ENCODE measurements at places on chromosomes 16 and 17.

DNA sequence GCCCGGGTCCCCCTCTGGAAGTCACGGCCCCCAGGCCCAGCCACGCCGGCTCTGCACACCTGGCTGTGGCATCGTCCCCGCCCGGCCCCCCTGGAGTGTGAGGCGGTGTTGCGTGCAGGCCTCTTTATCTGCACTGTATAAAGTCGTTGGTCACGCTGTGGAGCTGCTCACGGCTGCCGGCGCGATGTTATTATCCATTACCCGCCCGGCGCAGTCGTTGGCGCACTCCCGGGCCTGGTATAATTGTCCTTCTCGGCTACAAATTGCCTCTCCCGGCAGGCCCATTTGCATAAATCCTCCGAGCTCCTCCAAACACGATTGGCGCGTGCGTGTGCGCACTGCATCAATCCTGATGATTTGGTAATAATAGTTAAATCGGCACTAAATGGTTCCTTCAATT, 57.8 kb downstream of the BAHCC1 start:
- no peak for DNase-seq

DNA sequence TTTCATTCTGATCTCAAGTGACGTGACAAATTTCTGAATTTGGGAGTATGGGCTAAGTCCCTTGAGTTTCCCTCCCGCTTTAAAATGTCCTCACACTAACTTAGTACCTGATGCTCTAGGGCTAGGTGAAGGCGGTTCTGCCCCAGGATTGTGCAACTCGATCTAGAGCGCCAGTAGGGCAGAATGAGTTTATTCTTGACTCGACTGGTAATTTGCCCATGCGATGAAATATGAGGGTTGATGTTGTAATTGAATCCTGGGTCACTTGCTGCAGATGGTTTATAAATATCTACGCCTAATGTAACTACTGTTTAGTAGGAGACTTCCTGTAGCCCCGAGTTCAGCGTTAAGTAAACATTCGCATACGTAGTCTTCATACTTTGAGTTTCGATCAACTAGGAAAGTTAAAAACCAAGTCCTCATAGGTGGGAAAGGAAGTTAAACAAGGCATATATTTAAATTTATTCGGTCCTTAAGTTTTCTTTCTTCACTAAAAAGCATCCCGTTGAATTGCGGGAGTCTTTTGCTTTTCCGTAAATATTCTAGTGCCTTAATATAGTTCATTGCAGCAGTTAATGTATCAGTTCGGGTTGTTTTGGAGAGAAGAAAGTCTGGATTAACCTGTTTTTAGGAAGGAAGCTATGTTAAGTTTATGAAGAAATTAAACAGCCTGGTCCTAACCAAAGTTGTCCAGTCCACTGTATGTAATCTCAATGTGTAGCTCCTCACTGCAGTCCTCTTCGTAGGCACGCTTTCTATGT, 1.6 kb downstream of the CTCF start:
- peak; percentile 90 for DNase-seq

GRCh38 chr17:81708739-81709185, 3.3 kb upstream of the SLC25A10 start:
- no peak for DNase-seq

DNA sequence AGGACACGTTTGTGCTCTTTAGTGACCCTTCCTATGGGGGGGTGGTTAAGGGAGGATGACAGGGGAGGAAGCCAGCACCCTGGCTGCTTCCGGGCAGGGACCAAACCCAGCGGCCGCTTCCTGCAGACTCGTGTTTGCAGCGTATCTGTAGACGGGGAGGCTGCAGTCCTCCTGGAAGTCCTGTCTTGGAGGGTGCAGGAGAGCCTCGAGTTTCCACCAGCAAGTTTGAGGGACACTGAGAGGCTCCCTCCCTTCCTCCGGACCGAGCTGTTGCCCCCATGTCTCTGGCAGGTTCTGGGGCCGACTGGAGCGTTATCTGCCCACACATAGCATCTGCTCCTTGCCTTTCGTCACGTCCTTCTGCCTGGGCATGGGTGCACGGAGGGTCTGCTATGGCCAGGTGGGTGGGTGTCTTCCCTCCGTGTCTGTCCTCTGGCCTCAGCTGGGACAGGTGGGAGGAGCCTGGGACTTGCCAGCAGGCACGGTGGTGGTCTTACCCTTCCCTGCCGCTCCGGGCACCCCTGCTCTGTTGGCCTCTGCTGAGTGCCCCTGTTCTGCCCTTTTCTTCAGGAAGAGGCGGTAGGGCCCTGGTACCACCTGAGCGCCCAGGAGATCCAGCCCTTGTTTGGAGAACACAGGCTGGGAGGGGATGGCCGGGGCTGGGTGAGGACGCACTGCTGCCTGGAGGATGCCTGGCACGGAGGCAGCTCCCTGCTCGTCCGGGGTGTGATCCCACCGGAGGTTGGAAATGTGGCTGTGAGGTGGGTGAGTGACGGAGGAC, 8.8 kb downstream of the ENGASE start:
- DNase-seq = no peak

- no peak for DNase-seq
These were observed 330.2 kb downstream of the C16orf95 start for GRCh38 chr16:86986809-86987487.

DNA sequence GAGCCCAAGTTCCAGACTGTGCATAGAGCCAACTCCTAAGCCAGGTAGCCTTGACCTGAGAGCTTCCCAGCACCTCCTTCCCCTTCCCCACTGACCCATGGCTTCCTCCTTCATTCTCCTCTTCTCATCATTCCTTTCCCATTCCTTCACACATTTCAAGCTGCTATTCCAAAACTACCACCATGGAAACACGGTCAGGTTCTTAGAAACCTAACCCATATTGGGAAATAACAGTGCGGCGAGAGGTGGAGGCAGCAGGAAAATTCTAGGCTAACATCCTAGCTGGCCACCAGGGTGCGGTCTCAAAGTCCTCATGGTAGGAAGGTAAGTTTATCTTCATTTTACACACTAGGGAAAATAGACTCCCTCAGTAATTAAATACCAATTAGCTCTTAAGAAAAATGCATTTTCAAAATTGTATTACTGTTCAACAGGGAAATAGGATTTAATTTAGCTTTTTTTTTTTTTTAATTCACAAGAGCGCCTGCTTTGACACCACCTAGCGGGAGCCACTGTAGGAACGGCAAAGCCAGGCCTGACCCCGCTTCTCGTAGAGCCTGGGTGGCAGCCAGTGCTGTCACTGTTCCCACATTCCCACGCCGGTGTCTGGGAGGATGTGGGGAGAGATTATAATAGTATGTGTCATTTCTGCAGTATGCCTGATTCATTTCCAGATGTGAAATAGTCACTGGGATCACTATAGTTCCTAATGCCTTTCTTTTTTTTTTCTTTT, 14.0 kb upstream of the SPHK1 start:
- DNase-seq = peak; percentile 94

DNA sequence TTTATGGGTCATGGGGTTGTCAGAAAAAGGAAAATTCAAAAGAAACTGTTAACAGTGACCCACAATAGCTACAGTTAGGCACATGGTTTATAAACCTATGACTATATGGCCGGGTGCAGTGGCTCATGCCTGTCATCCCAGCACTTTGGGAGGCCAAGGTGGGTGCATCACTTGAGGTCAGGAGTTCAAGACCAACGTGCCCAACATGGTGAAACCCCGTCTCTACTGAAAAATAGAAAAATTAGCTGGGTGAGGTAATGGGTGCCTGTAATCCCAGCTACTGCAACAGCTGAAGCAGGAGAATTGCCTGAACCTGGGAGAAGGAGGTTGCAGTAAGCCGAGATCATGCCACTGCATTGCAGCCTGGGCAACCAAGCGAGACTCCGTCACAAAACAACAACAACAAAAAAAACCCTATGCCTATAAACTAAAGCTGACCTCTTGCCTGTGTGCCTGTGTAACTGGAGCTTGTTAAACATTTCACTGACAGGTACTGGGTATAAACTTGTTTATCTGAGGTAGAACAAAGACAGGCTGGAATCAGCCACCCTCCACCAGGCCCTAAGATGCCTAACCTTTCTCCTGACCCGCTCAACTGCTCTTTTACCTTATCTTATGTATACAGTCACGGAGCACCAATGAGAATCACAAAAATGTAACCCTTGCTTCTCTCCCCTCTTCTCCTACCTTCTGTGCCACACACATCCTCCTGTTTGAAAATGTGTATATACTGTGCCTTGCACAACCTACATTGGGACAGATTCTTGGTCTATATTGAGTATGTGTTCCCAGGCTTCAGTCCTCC, 62.9 kb upstream of the ATF7IP2 start:
- DNase-seq = no peak

DNA sequence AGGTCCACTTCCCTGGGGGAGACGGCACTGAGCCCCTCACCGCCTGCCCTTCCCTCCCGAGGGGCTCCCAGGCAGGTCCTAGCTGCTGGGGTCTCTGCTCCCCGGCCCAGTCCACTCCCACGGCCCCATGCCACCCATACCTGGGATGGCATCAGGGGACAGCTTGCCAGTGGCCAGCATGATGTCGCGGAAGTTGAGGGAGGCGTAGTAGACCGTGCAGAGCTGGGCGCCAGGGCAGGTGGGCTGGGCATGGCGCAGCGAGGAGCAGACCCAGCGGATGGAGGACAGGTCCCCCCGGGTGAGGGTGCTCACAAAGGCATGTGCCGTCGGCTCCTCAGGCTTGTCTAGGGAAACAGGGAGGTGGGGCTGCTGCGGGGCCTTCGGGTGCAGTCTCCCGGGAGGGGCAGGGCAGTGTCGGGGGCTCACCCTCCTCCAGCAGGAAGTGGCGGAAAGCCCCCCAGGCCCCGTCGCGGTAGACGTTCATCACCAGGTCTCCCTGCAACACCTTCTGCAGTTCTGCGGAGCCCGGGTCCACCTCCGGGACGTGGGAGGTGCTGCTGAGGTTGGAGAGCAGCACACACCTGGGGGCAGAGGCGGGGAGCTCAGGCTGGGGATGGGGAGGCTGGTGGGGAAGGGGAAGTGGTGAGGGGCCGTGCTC, 13.5 kb downstream of the FASN start:
- DNase-seq = no peak
